ENCODE measurements at places on chromosomes 5 and 9.

- no peak for DNase-seq
These were observed 179.1 kb downstream of the FGF1 start for GRCh38 chr5:142506756-142507155.

- DNase-seq = no peak
These were observed 74.2 kb downstream of the WWC1 start for GRCh38 chr5:168365581-168366081.

- peak; percentile 20 for DNase-seq
These were observed 162.2 kb downstream of the SREK1 start for GRCh38 chr5:66306105-66306843.

DNA sequence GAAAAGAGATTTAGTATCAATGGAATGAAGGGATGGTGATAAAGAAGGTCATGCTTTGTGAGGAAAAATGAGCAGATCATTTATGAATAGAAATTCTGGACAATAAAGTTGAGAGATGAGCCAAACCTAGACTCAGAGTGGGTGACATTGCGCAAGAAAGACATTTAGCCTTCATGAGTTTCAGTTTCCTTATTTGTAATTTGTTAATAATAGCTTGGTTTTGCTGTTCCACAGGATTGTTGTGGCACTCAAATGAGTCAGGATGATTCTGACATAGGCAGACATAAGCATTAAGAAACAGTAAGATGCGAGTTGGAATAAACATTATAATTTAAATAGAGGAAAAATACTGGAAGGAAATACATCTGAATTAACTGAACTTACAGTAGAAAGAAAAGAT lies 34.8 kb downstream of the ITGA2 start:
- DNase-seq = no peak

DNA sequence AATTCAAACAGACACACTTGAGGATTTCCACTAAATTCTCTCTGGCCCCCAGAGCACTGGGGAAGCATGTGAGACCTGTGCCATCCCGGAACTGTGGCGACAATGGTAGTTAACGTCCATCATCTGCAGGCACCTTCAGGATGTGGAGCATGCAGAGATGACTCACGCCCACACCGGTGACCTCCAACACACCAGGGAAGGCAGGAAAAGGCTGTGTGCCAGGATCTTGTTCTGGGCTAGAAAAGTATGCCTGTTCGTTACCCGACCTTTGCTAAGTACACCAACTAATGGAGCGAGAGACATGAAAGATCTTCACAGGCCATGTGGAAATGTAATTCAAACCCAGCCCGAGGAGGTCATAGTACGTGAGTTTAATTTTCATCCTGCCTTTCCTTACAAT lies 208.8 kb downstream of the MELK start:
- DNase-seq = no peak

DNA sequence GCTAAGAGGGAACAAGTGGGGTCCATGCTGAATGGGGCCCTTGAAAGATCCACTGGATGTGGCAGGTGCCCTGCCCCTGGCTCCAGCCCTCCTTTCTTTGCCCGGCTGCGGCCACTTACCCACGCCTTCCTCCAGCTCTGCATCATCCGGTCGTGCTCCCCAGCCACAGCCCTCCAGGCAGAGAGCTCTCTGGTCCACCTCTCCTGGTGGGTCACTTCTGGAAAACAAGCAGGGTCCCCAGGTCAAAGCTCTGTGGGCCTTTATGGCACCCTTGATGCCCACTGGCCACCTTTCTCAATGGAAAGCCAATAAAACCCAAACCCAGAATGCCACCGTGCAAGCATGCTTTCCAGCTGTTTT lies 45.0 kb downstream of the SECISBP2 start:
- no peak for DNase-seq

DNA sequence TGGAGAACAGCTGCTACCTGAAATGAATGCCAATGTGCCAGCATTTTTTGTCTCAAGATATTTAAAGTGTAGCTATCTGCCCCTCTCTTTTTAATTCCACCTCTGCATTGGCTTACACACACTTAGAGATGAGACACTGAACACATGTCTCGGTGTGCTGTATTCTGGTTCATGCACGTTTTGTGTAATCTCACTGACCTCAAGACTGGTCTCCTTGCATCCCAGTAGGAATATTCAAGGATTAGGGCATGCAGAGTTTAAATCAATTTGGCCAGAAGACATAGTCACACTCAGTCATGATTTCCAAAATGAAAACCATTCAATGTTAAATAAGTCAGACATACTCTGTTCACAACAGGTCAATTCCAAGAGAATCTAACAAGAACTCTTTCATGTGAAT lies 561.8 kb upstream of the TUSC1 start:
- no peak for DNase-seq

GRCh38 chr5:22258139-22258538 lies 595.0 kb downstream of the CDH12 start:
- no peak for DNase-seq

DNA sequence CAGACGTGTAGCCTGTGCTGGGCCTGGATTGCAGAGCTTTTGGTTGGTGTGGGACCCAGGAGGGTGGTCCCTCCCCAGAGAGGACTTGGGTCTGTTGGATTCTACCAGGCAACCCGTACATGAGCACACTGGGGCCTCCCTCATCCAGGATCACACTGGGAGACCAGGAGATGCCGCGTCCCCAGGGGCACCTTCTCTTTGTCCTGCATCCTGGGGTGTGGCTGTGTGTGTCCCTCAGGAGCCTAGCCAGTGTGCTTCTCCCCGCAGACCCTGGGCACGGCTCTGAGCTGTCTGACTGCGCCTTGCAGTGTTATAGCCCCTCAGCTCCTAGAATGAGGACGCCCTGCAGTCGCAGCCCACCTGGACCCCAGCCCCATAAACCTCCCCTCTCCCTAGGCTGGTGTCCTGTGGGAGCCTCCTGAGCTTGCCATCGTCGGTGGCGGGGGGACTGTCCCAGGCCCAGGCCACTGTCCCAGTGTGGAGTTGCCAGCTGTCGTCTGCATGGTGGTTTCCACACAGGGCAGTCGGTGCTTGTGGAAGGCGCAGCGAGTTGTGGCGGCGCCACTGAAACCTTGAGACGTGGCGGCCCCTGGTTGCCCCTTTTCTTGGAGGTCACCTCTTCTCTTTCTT lies 27.6 kb downstream of the CEP72 start:
- no peak for DNase-seq
